ENCODE measurements at places on chromosomes 5 and 9.

DNA sequence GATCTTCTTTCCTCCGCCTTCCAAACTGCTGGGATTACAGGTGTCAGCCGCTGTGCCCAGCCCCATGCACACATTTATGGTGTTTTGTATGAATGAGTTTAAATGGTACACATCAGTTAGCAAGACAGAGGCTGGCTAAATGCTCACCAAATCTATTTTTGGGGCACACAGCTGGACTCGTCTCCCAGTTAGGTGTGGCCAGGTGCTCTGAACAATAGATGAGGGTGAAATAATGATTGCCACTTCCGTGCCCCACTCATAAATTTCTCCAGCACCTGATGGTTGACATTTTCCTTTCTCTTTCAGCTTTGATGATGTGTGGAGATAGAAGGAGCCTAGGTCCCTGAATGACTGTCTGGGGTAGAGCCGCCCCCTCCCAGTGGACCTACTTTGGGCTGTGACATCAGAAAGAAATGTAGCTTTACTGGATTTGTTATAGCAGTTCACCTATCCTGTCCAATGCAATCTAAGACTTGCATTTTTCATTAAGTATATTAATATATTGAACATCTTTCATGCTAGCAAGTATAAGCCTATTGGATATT is 8.6 kb upstream of the RAPGEF1 start:
- DNase-seq = no peak

GRCh38 chr5:164431634-164432304 is 926.4 kb downstream of the MAT2B start:
- DNase-seq = no peak

GRCh38 chr9:137021979-137022661 is 5.9 kb downstream of the ABCA2 start:
- no peak for DNase-seq

- no peak for DNase-seq
These were observed 41.7 kb upstream of the BNC2 start for GRCh38 chr9:16912197-16912596.

- no peak for DNase-seq
These were observed 88.2 kb downstream of the AMBP start for GRCh38 chr9:113989714-113990569.

- DNase-seq = no peak
These were observed 140.1 kb downstream of the TRPM3 start for GRCh38 chr9:70981312-70981711.

GRCh38 chr9:91428436-91428835 is 4.8 kb upstream of the NFIL3 start:
- no peak for DNase-seq

- DNase-seq = no peak
These were observed 21.0 kb upstream of the SMARCA2 start for GRCh38 chr9:1994180-1994579.

DNA sequence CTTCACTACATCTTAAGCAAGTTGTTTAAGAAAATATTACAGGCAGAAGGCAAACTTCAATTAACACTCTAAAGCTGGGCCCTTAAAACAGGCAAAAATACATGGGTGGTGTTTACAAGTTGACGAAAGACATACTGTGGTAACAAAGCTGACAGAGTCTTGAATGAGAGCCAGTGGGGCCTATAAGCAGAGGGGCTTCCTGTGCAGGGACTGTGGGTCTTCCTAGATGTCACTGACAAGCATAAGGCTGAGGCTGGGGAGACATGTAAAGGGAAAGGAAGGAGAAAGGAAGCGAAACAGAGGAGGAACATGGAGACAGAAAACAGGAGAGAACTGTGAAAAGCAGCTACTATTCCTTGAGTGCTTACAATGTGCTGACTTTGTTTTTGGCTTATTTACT is 308.0 kb upstream of the RPS23 start:
- no peak for DNase-seq
